ENCODE measurements at places on chromosomes 1 and 21.

- DNase-seq = no peak
Measured at GRCh38 chr1:17350083-17350482, 21.9 kb upstream of the PADI6 start.

DNA sequence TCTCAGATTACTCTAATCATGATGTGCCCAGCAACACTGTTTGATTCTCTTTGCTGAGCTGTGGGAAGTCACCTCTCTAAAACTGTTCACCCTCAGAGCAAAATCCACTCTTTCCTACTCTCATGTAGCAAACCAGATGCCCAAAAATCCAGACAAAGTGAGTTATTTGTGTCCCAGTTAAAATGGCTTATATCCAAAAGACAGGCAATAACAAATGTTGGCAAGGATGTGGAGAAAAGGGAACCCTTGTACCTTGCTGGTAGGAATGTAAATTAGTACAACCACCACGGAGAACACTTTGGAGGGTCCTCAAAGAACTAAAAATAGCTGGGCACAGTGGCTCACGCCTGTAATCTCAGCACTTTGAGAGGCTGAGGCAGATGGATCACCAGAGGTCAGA lies 384.0 kb downstream of the HHIPL2 start:
- DNase-seq = no peak

DNA sequence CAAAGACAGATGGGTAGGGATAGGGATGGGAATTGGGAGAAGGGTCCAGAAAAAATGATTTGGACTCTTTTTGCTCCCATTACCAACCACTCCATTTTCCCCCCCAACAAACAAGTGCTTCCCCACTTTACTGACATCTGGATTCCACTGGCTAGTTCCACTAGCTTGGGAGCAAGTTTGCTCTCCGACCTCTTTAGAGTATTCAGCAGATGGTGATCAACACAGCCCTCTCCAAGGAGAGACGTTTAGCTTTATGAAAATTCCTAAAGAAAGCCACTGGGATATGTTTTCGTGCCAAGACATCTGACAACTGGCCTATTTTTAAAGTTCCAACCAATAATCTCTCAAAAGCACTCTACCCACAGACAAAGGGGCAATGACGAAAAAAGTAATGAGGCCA lies 50.3 kb downstream of the ITPKB start:
- no peak for DNase-seq

- peak; percentile 90 for DNase-seq
Measured at GRCh38 chr1:39646232-39647081, 7.0 kb upstream of the HEYL start.

DNA sequence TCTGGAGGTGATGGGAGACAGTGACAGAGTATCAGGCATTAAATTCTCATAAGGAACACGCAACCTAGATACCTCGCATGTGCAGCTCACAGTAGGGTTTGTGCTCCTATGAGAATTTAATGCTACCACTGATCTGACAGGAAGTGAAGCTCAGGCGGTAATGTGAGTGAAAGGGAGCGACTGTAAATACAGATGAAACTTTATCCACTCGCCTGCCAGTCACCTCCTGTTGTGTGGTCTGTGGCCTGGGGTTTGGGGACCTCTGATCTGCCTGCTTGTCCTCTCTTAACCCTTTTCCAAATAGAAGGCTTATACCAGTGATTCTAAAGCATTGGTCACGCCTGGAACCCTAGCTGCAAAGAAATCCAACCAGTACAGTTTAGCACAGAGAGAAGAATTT lies 15.3 kb downstream of the GABPA start:
- DNase-seq = no peak

- DNase-seq = no peak
Measured at GRCh38 chr1:77817368-77818209, 38.1 kb downstream of the MIGA1 start.

- DNase-seq = no peak
Measured at GRCh38 chr1:8284127-8284526, 33.8 kb upstream of the SLC45A1 start.

DNA sequence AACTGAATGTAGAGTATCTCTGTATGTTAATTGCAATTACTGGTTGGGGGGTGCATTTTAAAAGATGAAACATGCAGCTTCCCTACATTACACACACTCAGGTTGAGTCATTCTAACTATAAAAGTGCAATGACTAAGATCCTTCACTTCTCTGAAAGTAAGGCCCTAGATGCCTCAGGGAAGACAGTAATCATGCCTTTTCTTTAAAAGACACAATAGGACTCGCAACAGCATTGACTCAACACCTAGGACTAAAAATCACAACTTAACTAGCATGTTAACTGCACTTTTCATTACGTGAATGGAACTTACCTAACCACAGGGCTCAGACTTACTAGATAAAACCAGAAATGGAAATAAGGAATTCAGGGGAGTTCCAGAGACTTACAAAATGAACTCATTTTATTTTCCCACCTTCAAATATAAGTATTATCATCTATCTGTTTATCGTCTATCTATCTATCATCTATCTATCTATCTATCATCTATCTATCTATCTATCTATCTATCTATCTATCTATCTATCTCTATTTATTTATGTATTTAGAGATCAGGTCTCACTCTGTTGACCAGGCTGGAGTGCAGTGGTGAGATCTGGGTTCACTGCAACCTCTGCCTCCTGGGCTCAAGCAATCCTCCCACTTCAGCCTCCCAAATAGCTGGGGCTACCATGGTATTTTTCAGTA lies 47.8 kb downstream of the CHML start:
- DNase-seq = no peak

GRCh38 chr1:24301785-24302175 lies 17.4 kb upstream of the GRHL3 start:
- no peak for DNase-seq

DNA sequence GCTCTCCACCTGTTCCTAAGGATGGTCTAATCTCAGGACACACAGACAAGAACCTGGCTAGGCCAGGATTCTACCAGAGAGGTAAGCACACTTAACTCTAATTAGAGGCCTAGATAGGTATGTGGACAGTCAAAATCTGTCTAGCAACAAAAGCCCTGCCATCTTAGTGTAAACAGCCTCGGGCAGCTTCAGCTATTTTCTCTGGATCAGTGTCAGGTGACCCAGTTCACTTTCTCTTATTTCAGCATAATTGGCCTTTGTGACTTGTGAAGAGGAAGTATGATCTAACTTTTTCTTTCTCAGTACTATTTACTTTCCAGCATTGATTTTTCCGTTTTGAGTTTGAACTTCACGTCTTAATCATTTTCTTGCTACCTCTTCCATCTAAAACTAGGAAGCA lies 217.7 kb downstream of the CRB1 start:
- no peak for DNase-seq

DNA sequence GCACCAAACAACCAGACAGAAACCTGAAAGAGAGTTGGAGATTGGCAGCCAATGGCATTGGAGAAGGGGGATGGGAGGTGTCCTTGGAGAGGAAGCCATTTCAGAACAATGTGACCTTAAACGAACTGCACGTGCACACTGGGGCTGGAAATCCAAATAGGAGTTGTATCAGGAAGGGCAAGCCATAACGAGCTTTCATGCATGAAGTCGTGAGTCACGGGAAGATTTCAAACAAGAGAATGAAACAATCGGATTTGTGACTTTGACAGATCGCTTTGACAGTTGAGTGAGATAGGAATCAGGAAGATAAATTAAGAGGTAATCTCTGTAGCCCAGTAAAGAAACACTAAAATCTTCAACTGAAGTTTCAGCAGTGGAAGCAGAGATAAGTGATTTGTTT lies 445.8 kb upstream of the ZP4 start:
- no peak for DNase-seq

DNA sequence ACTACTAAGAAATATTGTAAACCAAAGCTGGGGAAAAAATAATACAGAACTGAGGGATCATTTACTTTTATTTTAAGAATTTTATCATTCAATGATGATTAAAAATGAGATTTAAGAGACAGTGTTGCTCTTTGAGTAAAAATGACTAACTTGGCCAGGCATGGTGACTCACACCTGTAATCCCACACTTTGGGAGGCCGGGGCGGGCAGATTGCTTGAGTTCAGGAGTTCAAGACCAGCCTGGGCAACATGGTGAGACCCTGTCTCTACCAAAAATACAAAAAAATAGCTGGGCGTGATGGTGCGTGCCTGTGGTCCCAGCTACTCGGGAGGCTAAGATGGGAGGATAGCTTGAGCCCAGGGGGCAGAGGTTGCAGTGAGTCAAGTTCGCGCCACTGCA lies 21.8 kb upstream of the PLEKHO1 start:
- no peak for DNase-seq

GRCh38 chr1:10429868-10430215 lies 391 bp upstream of the CENPS start:
- no peak for DNase-seq

DNA sequence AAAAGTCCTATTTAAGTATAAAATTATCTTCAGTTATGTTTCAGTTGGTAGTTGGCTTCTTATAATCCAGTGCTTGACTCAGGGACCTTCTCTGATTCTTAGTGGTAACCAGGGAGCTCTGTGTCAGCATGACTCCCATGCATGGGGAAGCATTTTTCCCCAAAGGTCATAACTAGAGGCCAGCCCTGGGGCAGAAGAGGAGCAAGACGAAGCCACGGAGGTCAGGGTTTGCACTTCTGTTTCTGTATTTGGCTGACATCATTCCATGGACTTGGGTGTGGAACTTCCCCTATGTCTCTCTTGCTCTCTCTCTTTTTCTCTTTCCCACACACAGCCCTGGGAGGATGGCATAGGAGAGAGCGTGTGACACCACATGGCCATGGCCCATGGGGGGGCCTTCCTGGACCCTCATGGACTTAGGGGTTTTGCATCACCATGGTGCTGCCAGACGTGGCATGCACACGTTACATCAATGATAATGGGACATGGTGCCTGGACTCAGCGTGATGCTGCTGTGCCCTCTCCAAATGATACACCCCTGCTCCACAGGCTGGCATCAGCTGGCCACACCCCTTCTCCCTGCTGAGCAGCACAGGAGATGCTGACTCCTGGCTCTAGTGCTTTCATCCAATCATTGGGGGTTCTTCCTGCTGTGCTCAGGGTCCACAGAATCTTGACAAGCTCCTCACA lies 260.5 kb downstream of the KCNJ6 start:
- DNase-seq = no peak

DNA sequence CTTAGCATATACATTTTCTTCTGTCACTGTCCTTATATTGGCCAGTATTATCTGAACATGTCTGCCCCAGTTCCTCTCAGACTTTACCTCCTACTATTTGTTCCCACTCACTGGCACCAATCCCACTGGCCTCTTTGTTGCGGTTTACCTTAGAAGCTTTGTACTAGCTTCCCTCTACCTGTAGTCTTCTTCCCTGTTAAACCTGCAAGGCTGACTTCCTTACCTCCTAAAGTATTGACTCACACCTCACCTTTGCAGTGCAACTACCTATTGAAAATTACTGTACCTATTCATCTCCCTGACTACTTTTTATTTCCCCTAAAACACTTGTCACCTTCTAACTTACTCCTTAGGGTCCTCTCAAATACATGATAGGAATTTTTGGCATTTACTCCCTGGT lies 111.1 kb downstream of the CLEC20A start:
- no peak for DNase-seq

- DNase-seq = no peak
Measured at GRCh38 chr1:23601968-23602876, 42.9 kb upstream of the ID3 start.

- DNase-seq = no peak
Measured at GRCh38 chr1:43522776-43523480, 7.8 kb upstream of the PTPRF start.

DNA sequence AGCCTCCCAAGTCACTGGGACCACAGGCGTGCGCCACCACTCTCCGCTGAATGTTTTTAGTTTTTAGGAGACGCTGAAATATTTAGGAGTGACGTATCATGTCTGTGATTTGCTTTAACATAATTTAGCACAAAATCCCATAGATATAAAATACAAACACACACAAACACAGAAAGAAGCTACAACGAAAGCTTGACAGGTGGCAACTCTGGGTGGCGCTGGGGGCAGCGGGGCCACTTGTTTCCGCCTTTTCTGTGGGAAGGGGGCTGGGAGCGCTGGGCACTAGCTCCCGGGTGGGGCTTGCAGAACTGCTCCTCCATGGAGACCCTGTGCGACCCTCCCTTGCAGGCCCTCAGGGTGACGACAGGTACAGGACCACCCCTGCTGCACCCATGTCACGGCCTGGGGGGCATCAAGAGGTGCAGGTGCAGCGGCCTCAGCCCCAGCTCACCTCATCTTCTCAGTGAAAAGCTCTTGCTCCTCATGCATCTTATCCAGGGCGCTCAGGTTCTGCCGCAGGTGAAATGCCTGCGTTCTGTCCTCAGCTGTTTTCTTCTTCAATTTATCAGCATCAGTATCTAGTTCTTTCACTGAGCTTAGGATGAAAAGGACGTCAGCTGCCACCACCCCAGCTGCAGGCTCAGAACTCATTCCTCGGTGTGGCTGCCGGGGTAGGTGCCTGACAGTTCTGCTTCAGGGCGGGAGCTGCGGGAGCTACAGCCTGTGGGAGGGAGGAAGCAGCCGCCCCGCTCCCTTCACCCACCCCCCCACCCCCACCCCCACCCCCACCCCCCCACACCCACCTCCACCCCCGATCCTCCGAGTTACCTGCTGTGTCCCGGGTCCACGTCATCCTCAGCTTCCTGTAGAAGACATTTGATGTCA lies 15.3 kb downstream of the CFAP74 start:
- DNase-seq = no peak

- DNase-seq = peak; percentile 22
Measured at GRCh38 chr1:66693856-66694255, 58.4 kb upstream of the DYNLT5 start.
